Fibroblast of lung (primary cell): ENCODE measurements at places on chromosomes 4 and X.

GRCh38 chrX:40108162-40108958 lies 10.6 kb upstream of the BCOR start:
- DNase-seq, result no peak

GRCh38 chr4:8410641-8411271 lies 29.8 kb downstream of the ACOX3 start:
- DNase-seq, result peak; percentile 40

- DNase-seq, result no peak
These were observed 1.4 kb downstream of the CCNI start for GRCh38 chr4:77074381-77074831.

GRCh38 chr4:8894424-8894816 lies 22.8 kb upstream of the HMX1 start:
- DNase-seq, result no peak

DNA sequence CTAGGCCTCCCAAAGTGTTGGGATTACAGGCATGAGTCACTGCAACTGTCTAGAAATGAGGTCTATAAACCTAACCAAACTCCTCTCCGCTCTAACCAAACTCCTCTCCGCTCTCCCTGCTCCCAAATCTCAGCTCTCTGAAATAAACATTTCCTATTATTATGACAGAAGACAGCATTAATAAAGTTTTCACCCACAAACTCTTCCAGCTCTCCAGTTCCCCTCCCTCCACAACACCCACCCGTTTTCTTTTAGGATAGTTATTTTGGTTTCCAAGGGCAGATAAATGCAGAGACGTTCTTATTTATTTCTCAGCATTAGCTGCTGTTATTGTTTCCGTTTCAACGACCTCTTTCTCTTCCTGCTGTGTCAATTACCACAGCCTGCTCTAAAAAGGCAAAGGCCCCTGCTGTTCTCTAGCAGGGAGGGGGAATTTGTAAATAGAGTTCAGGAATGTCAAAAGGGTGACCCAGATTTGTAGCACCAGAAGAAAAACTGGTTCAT lies 13.3 kb upstream of the SCD5 start:
- DNase-seq, result peak; percentile 22

DNA sequence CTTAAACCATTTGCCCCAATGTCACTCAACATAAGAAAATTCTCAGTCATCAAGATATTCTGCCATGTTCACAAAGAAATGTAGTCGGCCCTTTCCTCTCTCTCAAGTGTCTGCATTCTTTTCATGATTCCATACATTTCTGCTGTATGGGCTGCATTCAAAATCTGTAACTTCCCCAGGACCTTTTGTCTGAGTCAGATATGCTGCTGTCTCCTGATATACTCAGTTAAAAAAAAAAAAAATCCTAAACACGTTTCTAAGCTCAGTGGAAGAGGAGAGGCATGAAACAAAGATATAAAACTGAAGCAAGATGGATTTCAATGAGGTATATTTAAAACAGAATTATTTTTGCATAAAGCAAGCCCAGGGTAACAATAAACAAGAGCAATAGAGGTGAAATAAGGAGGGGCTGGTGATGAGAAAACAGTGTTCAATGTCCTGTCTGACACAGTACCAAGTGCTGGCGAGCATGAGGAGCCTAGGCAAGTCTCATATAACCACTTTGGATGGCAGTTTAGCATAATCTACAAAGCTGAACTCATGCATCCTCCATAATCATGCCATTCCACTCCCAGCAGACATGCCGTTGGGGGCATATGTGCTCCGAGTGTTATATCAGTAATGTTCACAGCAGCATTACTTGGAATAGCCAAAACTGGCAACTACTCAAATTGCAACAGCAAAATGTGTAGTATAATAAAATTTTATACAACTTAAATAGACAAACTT lies 76.7 kb downstream of the MANBA start:
- no peak for DNase-seq

GRCh38 chr4:130074096-130074495 lies 978.1 kb downstream of the C4orf33 start:
- DNase-seq, result no peak

GRCh38 chr4:100129774-100130173 lies 60.5 kb downstream of the DDIT4L start:
- DNase-seq, result no peak

GRCh38 chr4:87209182-87209581 lies 11.2 kb downstream of the KLHL8 start:
- no peak for DNase-seq

- DNase-seq, result no peak
These were observed 17.4 kb downstream of the DGKQ start for GRCh38 chr4:955931-956381.

- DNase-seq, result no peak
These were observed 56.4 kb downstream of the SPOCK3 start for GRCh38 chr4:167177925-167178324.

DNA sequence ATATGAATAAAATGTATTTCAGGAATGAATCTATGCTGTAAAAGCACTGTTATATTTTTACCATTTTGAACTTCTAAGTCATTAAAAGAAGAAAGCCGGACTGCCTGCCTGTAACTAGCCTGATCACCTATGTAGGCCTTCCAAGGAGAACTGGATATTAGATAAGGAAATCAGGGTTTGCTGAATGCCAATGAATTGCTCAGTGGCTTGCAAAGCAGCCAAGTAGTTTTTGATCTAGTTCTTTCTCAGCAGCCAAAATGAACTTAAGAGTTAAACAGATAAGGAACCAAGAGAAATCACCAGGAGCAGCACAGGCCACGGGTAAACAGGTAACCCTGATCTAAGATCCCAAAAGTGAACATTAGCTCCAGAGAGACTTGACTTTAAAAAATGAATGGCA lies 3.3 kb downstream of the ANXA5 start:
- peak; percentile 53 for DNase-seq

GRCh38 chrX:119455264-119455663 lies 13.0 kb upstream of the SLC25A5 start:
- DNase-seq, result peak; percentile 22
